ENCODE measurements at places on chromosomes 3 and 15. TPM values are rescaled to one million over a fixed set of nuclear protein-coding genes. Genes with fewer than 3 reads are reported as not detected.

GRCh38 chr15:29003191-29003839, 117.5 kb downstream of the APBA2 start:
- DNase-seq: no peak

The SV2B gene
- 0.07 TPM for total RNA-seq

The CPLX3 gene
- not detected for total RNA-seq

The FSTL1 gene
- total RNA-seq: 0.40 TPM

The ZPLD1 gene
- total RNA-seq: not detected

The CRTAP gene
- total RNA-seq: 48.1 TPM

All from activated naive CD4-positive, alpha-beta T cell treated with anti-CD3 and anti-CD28 coated beads for 36 hours (primary cell).